ENCODE measurements at places on chromosomes 2 and 18.

DNA sequence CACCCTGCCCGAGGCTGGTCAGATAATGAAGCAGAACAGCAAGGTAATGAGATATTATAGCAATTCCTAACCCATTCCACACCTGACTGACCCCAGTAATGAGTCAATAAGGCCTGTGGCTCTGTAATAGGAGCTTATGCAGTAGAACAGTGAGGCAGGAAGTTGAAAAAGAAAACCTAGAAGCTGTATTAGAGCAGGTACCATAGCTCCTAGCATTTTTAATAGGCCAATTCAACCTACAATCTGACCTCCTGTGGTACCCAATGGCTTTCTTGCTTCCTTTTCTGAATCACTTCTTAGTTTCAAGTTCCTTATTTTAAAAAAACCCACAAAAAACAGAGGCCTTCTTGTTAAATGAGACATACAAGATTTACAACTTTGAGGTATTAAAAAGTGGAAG lies 43.6 kb upstream of the MAP2 start:
- DNase-seq: no peak

DNA sequence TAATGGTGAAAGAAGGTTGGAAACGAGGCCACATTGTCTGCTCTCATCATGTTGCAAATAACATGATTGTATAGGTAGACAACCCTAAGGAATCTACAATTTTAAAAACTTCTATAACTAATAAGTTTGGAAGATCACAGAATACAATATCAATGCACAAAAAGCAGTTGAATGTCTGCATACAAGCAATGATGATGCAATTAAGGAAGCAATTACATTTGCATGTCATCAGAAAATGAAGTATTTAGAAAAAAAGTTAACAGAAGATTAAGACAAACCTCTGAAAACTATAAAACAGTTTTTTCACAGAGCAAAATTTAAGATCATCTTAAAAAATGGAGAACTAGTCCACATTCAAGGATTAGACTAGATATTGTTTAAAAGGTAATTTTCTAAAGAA lies 181.1 kb downstream of the METTL4 start:
- DNase-seq: no peak

DNA sequence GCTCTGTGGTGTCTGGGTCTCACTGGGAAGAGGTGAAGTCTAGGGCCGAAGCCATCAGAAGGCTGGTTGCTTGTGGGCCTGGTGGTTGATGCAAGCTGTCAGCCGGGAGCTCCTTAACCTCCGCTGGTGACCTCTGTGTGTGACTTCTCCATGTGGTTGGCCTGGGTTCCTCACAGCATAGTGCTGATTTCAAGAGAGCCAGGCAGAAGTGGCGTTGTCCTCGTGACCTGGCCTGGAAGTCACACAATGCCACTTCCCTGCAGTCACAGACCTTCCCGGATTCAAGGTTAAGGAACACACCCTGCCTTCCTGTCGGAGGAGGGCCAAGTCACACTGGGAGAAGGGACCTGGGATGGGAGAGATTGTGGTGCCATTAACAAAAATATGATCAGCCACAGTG lies 303.7 kb upstream of the HS6ST1 start:
- DNase-seq: no peak

DNA sequence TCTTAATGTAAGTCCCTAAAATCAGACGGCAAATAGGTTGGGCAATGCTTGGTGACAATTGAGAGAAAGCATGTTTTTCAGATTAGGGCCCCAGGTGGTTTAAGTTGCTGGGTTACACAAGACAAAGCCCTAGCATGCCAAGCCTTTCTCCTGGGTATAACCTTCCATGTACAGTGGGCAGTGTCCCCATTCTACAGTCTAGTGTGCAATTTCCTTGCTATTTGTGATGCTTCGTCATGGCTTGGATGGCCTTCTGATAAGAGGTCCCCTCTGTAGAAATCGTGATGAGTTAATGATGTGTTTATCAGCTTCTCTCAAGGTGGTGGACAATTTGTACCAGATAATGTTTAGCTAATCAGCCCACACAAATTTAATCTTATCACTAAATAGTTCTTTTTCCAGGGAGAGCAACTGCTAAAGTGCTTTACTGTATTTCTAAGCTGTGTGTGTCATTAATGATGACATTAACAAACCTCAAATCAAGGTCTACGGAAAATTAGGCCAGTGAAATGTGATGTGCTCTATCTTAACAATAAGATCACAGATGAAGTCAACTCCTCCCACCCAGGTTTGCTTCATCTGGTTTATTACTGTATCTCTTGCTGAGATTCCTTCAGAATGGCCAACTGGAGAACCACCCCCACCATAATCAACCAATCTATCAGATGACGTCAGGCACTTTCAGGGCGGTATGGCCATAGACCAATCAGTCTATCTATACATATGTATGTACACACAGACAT lies 61.7 kb downstream of the PLB1 start:
- no peak for DNase-seq

- no peak for DNase-seq
Observed at GRCh38 chr2:139790807-139791752, 1010.9 kb upstream of the NXPH2 start.

GRCh38 chr2:68463287-68463877 lies 3.7 kb downstream of the FBXO48 start:
- DNase-seq: no peak

DNA sequence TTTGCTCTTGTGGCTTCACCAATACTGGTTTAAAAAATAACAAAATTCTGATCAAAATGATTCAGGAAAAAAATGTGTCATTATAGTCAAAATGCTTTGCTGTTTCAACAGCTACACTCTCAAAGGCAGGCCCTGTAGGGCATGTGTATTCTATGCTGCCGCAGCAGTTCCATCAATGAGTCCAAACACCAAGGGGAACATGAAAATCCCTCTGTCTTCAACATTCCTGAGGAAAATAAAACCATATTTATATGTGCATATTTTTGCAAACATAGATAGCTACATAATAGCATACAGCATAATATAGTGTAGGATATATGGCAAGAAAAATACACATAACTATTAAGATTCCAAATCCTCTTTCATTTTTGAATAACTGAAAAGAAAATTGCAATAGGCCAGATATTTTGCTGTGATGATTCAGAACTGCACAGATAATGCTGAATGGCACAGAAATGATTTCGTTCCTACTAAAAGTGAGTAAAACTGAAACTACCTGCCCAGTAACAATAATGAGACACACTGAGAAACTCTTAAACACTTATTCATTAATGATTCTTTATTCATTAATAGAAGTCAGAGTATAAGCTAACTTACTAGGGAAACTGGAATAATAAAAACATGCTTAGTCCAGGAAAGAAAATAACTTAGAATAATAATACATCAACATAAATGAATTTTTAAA lies 343.8 kb downstream of the SUCLG1 start:
- DNase-seq: no peak

- DNase-seq: no peak
Observed at GRCh38 chr2:195318440-195319111, 338.4 kb upstream of the SLC39A10 start.

DNA sequence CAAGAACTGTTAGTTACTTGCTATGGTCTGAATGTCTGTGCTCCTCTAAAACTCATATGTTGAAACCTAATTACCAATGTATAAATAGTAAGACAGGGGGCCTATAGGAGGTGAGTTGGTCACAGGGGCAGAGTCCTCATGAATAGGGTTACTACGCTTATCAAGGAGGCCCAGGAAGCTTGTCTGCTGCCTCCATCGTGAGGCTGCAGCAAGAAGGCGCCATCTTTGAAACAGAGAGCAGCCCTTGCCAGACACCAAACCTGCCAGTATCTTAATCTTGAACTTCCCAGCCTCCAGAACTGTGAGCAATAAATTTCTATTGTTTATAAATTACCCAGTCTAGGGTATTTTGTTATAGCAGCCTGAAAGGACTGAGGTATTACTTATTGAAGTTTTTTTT lies 79.1 kb downstream of the TGIF1 start:
- DNase-seq: no peak

- DNase-seq: no peak
Observed at GRCh38 chr2:55049821-55050099, 491 bp downstream of the RTN4 start.

DNA sequence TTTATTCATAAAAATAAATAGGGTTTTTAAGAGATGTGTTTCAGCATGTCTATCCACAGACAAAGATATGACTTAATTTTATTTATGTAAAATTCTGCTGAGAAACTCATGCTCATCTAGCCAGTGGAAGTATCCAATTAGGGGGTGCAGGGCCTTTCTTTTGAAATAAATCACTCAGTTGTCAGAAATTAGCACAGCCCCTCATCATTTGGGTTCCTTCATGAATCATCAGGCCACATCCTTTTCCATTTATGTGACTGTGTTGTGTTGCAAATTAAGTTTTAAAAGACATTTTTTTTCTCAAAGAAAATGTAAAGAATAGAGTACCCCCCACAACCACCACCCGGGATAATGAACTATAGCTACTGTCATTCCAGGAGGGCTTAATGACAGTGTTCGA lies 185.8 kb downstream of the NRP2 start:
- no peak for DNase-seq

DNA sequence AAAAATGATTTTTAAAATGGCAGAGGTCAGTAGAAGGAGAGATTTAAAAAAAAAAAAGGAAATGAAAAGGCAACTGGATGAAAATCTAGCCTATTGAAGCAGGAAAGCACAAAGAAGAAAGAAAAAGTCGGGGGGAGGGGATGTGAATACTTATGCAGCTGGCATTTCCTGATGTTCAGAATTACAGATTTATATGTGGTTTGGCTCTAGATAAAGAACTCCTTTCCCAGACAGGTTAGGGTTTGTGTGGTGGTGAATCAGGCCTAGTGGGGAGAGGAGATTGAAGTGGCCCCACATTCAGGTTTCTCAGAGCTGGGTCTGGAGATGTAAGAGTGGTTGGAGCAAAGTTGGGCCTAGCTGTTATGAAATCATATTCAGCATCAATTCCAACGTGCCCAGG lies 394.4 kb downstream of the FIGN start:
- no peak for DNase-seq

- no peak for DNase-seq
Observed at GRCh38 chr2:129734343-129735034, 245.0 kb upstream of the RAB6C start.

- DNase-seq: peak; percentile 27
Observed at GRCh38 chr2:237859082-237859433, 365 bp upstream of the RAMP1 start.

Data from ovary (tissue), 10 donors.